ENCODE measurements at places on chromosomes 1 and 21.

DNA sequence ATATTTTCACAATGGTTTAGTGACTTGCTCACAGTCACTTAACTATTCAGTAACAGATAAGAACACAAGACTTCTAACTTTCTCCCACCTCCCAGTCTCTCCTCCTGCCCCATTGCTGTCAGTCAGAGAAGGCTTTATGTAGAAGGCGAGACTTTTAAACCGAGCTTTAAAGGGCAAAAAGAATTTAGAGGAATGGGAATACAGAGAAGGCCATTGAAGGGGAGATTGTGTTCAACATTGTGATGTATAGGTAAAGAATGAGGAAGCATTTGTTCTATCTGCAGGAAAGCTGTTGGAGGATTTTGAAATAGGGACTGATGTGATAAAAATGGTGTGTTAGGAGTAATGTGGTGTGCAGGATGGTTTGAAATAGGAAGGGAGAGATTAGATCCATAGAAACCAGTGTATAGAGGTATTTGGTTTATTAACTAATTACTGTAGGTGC, 7.3 kb downstream of the POU2F1 start:
- peak; percentile 16 for DNase-seq

DNA sequence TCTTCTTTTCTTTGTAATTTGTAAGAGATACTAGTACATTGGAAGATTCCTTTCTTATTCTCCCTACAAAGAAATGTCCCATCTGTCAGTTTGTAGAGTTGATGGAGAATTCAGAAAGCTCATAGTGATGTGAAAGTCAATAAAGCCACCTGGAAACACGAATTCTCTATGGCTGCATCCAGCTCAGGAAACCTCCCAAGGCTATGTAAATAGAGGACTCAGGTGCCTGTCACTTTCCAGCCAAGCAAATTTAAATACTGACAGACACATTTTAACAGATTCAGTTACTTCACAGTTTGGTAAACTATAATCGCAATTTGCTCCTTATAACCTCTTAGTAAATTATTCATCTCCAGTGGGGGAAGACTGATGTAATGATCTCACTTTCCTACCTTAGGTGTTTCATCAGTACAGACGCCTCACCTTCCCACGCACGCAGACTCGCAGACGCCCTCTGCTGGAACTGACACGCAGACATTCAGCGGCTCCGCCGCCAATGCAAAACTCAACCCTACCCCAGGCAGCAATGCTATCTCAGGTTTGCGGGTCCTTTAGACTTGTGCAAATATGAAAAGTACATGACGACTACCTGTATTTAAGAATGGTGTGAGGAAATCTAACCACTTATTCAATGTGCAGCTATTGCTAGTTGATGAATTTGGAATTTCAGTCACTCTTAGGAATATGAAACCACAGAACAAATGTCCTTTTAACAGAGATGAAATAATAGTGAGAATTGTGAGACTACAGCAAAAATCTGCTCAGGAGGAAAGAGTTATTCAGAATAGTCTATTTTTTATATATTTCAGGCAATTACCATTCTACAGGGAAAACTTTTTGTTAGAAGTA, 60.6 kb downstream of the PTPRC start:
- peak; percentile 51 for DNase-seq

DNA sequence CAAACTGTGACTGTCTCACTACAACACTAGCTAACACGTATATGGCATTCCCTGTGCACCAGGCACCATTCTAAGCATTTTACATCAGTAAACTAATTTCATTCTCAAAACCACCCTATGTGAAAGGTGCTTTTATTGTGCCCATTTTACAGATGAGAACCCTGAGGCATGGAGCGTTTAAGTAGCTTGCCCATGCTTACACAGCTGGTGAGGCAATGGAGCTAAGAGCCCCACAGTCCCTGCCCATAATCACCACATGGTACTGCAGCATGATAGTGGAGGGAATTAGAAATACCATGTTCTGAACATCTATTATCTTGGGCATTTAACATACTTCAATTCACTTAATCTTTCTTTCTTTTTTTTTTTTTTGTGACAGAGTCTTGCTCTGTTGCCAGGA, 31.1 kb upstream of the KLHDC8A start:
- no peak for DNase-seq

- DNase-seq = no peak
Observed at GRCh38 chr1:208154040-208154439, 90.1 kb downstream of the PLXNA2 start.

DNA sequence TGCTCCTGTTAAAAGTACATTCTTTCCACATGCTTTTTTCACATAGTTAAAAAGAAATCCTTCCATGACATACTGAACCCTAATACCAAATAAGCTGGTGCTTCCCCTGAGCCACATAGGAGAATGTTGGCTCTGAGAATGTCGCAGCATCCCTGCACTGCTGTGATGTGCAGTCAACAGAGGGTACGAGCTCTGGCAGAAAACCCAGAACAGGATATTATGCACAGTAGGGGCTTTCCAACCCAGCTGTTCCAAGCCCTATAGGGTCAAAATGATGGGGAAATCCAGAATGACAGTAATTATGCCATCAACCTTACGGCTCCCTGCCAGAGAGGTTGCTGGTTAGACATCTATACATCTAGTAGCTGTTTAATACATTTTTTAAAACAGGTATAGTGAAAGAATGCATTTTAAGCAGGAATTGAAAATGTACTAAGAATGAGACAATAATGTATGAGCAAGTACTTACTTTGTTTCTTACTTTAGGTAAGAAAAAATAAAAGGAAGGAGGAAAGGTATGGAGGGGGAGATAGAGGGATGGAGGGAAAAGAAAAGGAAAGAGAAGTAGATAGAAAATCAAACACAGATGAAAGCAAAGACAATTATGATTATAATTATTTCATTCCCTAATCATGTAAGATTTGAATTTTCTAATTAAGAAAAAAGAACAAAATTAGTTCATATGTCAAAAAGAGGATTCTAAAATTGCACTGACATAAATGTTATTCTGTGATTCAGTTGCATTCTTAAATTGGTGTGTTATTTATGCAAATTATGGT, 126.0 kb downstream of the NR5A2 start:
- no peak for DNase-seq
